ENCODE measurements at places on chromosomes 5 and 9.

GRCh38 chr9:135587658-135588057, 26.1 kb downstream of the PAEP start:
- DNase-seq, result no peak

GRCh38 chr5:68544091-68544647, 328.6 kb downstream of the PIK3R1 start:
- no peak for DNase-seq

DNA sequence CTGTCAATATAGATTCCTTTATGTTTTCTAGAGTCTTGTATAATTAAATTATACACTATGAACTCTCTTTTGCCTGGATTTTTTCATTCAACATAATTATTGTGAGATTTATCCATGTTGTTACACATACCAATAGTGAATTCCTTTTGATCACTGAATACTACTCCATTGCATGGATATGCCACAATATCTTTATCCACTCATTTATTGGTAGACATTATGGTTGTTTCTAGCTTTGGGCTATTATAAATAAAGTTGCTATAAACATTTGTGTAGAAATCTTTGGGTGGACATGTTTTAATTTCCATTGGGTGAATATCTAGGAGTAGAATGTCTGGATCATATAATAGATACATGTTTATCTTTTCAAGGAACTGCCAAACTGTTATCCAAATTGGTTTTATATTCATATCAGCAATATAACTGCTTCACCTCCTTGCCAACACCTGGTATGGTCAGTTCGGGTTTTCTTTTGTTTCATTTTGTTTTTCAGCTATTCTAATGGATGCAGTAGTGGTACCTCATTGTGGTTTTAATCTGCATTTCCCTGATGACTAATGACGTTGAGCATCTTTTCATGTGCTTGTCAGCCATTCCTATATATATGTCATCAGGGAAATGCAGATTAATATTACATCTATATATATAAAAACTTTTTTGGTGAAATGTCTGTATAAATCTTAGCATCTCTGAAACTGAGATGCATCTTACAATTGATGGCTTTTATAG, 32.1 kb upstream of the TCF7 start:
- no peak for DNase-seq

DNA sequence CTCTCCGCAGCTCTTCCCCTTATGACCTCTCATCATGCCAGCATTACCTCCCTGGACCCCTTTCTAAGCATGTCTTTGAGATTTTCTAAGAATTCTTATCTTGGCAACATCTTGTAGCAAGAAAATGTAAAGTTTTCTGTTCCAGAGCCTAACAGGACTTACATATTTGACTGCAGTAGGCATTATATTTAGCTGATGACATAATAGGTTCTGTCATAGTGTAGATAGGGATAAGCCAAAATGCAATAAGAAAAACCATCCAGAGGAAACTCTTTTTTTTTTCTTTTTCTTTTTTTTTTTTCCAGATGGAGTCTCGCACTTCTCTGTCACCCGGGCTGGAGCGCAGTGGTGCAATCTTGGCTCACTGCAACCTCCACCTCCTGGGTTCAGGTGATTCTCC, 20.7 kb upstream of the IL13 start:
- no peak for DNase-seq

GRCh38 chr5:86981898-86982297, 285.8 kb upstream of the RASA1 start:
- no peak for DNase-seq

- peak; percentile 63 for DNase-seq
Measured at GRCh38 chr5:19987612-19988361, at the start of gene CDH18. TSS of gene CDH18 (minus strand) at chr5:19988200. CDS start at chr5:19838986, 149,214 bp downstream.

All from ACHN (cell line).